ENCODE measurements at places on chromosomes 12 and 14.

- no peak for DNase-seq
Observed at GRCh38 chr12:89245090-89245489, 107.2 kb downstream of the DUSP6 start.

DNA sequence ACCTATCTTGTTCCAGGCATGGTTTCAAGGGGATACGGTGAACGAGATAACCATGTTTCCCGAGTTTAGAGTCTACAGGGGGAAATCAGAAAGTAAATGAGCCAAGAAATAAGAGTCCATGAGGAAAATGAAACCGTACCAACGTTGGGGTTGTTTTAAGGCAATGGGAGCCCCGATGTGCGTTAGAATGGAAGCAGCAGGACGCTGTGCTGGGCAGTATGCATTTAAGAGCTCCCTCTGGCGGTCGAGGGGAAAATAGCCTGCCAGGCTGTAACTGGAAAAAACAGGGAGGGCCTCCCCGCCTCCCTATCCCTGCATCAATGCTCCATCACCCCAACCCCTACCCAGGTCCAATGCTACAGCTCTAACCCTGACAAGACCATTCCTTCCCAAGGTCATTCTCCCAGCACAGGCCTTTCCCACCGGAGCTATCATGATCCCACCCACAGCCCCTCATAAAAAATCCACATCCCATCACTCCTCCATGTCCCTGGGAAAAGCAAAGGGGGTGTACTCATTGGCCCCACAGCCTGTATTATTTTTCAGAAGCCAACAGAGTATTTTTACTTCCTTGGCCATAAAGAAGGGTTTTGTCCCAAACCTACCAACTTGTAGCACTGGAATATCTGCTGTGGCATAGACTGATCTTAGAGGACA is 226.3 kb upstream of the NOS1 start:
- DNase-seq = no peak

DNA sequence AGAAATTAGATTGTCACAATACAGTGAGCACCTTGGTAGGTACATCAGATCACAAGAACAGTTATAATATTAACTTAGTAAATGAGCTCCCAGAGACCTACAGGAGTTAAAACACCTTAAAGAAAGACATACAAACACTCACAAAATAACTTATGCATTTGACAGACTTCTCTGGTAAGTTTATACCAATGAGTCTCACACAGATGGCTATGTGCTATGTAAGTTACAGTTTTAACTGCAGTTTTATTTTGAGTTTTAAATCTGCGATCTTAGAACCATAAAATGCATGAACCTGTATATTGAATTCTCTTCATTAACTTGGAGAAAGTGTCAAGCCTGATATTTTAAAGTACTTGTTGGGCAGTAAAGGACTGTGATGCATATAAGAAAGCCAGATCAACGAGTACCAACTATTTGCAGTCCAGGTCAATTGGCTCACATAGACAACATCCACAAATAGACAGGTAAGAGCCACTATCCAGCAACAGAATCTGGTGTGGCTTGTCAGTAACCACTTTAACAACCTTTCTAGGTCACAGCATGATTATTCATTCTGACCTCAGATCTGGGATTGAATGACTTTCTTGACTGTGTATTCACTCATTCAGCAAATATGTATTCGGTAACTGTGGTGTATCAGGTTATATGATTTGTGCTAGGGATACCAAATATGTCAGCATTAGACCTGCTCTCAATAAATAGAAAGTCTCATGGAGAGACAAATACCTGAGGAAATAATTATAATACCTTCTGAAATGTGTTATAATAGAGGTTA is 856.6 kb upstream of the MGAT4C start:
- no peak for DNase-seq

- no peak for DNase-seq
Observed at GRCh38 chr12:69196302-69197288, 42.8 kb upstream of the CPSF6 start.

- DNase-seq = no peak
Observed at GRCh38 chr12:95766356-95767019, 24.1 kb downstream of the NTN4 start.

GRCh38 chr14:94374749-94375260 is 13.6 kb downstream of the SERPINA1 start:
- DNase-seq = no peak

GRCh38 chr12:94095618-94096017 is 52.8 kb upstream of the PLXNC1 start:
- DNase-seq = no peak

DNA sequence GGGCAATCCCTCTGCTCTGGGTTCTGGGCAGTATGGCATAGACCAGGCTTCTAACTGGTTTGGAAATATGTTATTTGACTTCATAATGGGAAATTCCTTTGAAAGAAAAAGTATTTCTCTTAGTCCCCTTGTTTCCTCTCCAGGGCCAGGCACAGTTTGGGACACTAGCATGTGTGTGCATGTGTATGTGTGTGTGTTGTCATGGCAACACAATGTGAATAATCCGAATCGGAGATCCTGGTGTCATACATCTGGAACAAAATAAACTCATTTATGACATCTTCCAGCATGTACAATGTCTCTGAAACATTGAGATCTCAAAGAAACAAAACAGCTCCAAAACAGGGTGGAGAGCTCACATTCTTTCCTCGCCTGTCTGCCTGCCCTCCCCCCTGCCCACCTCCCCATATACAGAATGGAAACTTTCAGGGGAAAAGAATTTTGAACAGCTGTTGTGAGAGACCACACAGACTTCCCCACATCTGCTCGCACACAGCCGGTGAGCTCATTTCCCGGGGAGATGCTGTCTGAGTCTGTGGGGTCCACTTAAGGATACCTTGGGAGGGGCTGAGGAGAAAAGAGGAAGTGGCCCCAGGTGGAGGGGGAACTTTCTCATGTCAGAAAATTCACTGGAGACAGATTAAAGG is 55.5 kb upstream of the PARP11 start:
- no peak for DNase-seq

DNA sequence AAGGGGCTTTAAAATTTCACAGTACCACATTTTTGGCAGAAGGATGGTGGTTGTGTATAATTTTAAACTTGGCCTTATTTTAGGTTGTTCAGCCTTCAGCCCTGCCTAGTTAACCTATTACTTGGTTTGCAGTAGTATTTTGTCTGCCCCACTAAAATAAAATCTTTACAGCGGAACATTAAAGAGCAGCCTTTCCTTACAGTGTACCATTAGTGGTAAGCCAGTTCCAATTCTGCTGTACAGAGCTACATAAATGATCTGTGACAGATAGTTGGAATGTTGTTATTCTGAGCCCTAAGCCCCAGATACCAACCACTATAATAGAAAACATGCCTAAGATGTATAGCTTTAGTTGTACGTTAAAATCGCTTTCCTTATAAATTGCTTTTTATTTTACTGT is 56.2 kb downstream of the SLC38A6 start:
- no peak for DNase-seq

DNA sequence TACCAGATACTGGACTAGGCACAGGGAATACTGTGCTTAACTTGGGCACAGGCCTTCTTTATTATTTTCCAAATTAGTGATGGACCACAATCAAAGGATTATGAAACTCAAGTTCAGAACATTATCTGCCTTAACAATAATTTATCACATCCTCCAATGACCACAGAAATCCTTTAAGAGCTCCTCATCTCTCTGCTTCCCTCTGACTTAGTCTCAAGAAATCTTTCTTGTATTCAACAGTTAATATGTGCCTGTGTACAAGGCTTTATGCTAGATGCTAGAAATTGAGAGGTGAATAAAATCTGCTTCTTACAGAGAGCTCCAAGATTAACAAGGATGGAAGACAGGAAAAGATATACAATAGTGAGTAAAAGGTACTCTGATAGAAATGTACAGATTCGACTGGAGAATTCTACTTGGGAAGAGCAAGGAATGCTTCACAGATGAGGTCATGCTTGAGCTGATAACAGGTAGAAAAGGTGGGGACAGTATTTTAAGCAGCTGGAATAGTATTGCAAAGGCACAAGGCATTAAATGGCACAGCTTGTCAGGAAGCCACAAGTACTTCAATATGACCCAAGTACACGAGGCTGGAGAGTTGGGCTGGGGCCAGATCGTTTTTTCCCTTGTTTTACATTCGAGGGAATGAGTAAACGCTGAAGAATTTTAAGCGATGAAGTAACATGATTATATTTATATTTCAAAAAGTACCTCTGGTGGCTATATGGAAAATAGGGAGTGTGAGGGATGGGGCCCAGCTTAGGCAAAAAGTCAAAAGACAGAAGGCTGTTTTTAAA is 55.1 kb upstream of the ARID2 start:
- DNase-seq = peak; percentile 54

DNA sequence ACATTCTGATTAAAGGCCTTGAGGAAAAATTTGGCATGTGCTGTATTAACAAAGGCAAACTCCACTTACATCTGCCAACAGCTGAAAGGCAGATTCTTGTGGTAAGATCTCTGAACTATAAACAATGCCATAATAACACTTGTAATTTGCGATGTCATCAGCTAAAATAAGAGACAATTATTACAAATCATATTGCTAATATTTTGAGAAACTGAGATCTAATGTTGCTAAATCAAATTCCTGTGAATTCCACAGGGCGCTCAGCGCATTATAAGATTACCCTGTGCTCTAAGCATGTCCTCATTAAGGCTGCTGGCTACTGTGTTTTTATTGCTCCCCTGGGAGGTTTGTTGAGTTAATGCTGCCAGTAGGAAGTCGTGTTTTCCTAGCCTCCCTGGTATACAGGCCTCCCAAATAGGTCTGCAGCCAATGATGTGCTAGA is 244.8 kb downstream of the DACT1 start:
- no peak for DNase-seq

- DNase-seq = no peak
Observed at GRCh38 chr12:118271183-118271582, 101.5 kb downstream of the TAOK3 start.

GRCh38 chr14:91258011-91258618 is 13.6 kb upstream of the GPR68 start:
- no peak for DNase-seq

Data from BJ (cell line).